NCI-H187 (cell line): ENCODE measurements at places on chromosomes 5 and 9.

GRCh38 chr9:76297721-76298239, 96.4 kb downstream of the RFK start:
- no peak for DNase-seq

DNA sequence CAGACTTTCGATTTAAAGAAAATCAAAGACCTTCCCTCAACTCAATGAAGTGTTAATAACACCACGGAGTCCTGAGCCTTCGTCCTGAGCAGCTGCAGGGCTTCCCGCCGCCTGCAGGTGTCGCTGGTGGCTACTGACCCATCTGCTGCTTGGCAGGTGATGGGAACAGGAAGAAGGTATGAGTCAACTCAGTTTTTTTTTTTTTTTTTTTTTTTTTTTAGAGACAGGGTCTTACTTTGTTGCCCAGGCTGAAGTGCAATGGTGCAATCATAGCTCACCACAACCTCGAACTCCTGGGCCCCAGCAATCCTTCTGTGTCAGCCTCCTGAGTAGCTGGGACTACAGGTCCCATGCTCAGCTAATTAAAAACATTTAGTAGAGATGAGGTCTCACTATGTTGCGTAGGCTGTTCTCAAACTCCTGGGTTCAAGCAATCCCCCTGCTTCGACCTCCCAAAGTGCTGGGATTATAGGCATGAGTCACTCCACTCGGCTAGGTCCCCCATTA, 185.7 kb upstream of the IL12B start:
- DNase-seq = no peak

DNA sequence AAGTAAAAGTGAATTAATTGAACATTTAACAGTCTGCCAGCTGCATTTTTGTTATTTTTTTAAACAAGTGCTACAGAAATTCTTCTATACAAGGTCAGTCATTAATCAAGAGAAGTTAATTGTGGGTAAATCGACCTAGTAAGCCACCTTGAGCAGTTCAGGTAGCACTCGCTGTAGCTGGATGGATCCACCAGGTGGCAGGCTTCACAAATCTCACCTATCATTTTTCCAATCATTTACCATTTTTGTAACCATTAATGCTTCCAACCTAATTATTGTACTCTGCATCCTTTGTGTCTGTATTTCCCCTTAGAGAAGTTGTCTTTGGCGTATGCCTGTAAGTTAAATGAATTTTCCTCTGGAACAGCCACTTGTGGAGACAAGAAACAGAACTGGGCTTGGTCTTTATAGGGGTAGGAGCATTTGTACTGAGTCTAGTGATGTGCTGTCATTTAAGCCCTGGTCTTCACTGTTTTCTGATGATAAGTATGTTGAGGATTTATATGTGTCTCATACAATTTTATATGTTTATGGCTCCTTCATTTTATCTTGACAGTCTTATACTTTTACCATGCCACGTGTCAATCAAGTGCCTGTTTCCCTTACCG, 39.5 kb downstream of the CD180 start:
- DNase-seq = no peak

GRCh38 chr5:109996246-109996645, 306.5 kb downstream of the MAN2A1 start:
- DNase-seq = no peak

- no peak for DNase-seq
Measured at GRCh38 chr9:123999661-124000060, 11.9 kb upstream of the LHX2 start.
